ENCODE measurements at places on chromosomes 6 and 20. TPM values are rescaled to one million over a fixed set of nuclear protein-coding genes. Genes with fewer than 3 reads are reported as not detected.

LY6G6C gene
- total RNA-seq, result 376 TPM

HEY2 gene
- 3.0 TPM for total RNA-seq

CLPSL1 gene
- not detected for total RNA-seq

SLC22A23 gene
- total RNA-seq, result 59.8 TPM

TBX18 gene
- total RNA-seq, result 4.2 TPM

EMILIN3 gene
- total RNA-seq, result 5.0 TPM

BMP2 gene
- 28.8 TPM for total RNA-seq

DNA sequence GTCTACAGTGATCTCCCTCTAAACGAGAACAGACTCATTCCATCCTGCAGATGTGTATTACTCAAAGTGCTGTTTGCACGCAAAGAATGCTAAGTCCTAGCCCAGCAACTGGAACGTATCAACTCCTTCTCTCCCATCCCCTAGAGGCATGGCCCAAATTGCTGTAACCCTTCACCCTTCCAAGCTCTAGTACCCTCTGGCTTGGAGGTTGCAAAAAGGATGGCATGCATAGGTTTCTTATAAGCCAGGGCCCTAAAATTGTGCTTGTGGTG is 71.5 kb upstream of the TGM3 start:
- H3K27ac ChIP-seq, result no peak overlapping the region
- no peak overlapping the region for H3K4me3 ChIP-seq
- no peaks in the 10 kb centered on the region for H3K36me3 ChIP-seq
- no peaks in the 10 kb centered on the region for H3K4me1 ChIP-seq

- no peak overlapping the region for H3K4me3 ChIP-seq
- no peaks in the 10 kb centered on the region for H3K27me3 ChIP-seq
- H3K4me1 ChIP-seq, result peaks cover 20% of the 10 kb centered on the region
- DNase-seq, result no peak
Measured at GRCh38 chr6:1705183-1705582, 95.5 kb downstream of the FOXC1 start.

DNA sequence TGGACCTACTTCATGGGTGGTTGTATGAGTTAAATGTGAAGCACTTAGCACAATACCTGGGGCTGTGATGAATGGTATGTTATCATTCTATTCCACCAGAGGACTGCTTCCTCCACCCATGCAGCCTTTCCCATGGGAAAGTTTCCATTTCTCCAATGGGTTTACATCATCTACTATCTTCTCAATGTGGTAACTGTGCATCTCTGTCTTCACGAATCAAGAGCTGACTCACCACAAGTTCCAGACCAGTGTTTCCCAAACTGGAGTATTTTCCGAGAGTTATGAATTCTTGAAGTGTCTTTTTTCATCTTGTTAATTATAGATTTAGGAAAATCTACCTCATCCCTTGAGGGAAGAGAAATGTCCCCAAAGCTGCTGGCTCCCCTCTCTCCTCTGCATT is 182.8 kb downstream of the UNC5CL start:
- no peak overlapping the region for H3K4me3 ChIP-seq
- no peaks in the 10 kb centered on the region for H3K27me3 ChIP-seq
- H3K36me3 ChIP-seq, result no peaks in the 10 kb centered on the region
- no peaks in the 10 kb centered on the region for H3K4me1 ChIP-seq

- H3K27ac ChIP-seq, result no peak overlapping the region
- peaks cover 19% of the 10 kb centered on the region for H3K27me3 ChIP-seq
- H3K4me3 ChIP-seq, result peak overlapping the region; percentile 72
- no peaks in the 10 kb centered on the region for H3K36me3 ChIP-seq
Measured at GRCh38 chr6:154996016-154996590, 988 bp downstream of the TIAM2 start.

- H3K27ac ChIP-seq, result no peak overlapping the region
- no peak overlapping the region for H3K4me3 ChIP-seq
- H3K27me3 ChIP-seq, result no peaks in the 10 kb centered on the region
- H3K36me3 ChIP-seq, result peaks cover 66% of the 10 kb centered on the region
- DNase-seq, result no peak
Measured at GRCh38 chr20:419556-420165, 11.6 kb downstream of the RBCK1 start.

DNA sequence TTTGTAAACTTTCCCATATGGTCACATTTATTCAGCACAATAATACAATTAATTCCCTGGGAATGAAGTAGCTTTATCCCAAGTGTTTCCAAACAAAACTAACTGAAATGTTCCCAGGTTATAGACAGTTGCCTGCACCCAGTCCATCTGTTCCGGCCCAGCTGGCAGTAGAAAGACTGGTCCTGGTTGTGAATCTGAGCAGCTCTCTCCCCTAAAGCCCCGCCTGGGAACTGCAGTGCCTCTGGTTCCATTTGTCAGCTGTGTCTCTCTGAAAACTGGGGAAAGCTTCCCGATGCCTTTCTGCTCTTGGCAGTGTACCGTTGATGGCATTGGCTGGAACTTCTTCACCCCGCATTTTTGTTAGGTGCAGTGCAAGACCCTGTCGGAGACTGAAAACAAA is 8.7 kb downstream of the MTHFD1L start:
- no peaks in the 10 kb centered on the region for H3K27me3 ChIP-seq
- DNase-seq, result peak; percentile 38

- no peaks in the 10 kb centered on the region for H3K36me3 ChIP-seq
- DNase-seq, result no peak
- H3K4me3 ChIP-seq, result no peak overlapping the region
- no peaks in the 10 kb centered on the region for H3K27me3 ChIP-seq
Measured at GRCh38 chr20:59318201-59318790, 17.9 kb downstream of the EDN3 start.

DNA sequence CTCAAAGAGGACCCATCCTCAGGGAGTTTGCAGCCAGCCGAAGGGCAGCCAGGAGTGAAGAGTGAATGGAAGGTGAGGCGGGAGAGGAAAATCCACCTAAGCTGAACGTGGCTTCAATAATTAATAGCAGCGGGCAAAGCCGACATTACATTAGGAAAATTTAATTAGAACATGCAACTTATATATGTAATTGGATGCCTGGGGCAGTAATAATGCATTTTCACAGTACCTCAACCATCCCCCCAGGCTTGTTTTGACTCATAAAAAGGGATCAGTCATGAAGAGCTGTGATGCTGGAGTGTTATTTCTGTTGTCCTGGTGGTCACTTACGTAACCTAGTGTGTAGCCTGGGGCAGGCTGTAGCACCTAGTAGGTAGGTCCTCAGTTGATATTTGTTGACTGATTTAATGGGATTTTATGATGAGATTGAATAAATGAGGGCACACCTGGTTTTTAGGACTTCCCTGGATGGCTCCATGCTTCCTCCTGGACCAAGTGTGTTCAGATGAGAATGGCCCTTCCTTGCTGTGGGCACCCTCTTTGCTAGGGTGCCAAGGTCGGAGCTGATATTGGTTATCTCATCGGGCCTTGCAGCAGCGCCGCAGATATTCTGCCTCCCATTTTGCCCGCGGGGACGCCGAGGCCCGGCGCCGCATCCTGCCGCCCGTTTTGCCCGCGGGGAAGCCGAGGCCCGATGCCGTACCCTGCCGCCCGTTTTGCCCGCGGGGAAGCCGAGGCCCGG is 128.8 kb downstream of the CDH26 start:
- H3K4me1 ChIP-seq, result peaks cover 4% of the 10 kb centered on the region
- peak overlapping the region; percentile 25 for H3K4me3 ChIP-seq
- no peaks in the 10 kb centered on the region for H3K36me3 ChIP-seq
- H3K27ac ChIP-seq, result no peak overlapping the region
- peaks cover 26% of the 10 kb centered on the region for H3K27me3 ChIP-seq

DNA sequence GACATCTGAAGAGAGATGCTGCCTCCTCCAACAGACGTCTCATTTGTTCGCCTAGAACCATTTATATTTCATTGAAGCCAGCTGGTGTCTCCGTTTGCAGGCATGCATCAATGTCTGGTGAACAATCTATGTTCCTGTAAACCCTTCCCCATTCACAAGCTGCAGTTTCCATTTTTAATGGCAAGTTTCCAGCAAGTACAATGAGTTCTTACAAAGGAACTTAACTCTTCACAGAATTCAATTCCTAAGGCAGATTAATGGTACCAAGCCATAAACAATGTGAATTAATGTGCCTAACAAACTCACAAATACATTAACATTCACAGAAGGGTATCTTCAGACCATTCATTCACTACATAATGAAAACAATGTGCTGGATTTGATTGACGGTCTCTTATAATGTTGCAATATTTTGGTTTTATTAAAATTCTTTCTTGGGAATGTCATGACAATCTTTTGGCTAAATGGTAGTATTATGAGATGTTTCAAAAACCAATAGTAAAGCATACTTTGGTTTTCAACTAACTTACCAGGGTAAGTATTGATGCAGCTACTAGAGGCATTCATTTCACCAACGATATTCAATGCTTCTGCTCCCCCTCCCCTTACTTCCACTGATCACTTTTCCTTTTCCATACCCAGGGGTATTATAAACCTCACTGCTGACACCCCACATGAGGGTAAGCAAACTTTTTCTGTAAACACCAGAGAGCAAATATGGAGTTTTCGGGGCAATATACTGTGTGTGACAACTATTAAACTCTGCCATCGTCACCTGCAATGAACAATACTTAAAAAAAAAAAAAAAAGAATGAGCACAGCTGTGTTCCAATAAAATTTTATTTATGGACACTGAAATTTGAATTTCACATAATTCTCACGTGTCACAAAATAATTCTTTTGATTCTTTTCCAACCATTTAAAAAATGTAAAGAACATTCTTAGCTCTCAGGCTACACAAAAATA is 4.2 kb downstream of the AKIRIN2 start:
- H3K27ac ChIP-seq, result no peak overlapping the region
- peak overlapping the region; percentile 100 for H3K4me3 ChIP-seq
- no peaks in the 10 kb centered on the region for H3K36me3 ChIP-seq

DNA sequence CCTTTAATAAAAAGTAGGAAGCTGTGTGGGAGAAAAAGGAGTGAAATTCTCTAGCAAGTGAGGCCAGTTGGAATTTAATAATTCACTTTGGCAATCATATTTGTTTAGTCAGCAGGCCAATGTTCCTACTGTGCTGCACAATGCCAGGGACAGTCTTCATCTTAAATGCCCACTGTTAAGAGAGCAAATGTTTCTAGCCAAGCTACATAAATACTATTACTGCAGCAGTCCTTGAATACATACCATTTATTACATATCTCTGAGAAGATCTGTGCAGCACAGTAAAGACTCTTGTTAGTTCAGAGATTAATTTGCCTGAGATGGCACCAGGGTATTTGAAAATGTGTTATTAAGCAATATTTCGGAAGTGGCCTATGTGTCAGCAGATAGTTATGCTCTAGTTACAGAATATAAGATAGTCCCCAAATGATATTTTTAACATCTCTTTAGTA is 105.4 kb downstream of the OGFRL1 start:
- no peak for DNase-seq
- peak overlapping the region; percentile 51 for H3K27ac ChIP-seq
- no peak overlapping the region for H3K4me3 ChIP-seq
- H3K27me3 ChIP-seq, result no peaks in the 10 kb centered on the region
- no peaks in the 10 kb centered on the region for H3K36me3 ChIP-seq

DNA sequence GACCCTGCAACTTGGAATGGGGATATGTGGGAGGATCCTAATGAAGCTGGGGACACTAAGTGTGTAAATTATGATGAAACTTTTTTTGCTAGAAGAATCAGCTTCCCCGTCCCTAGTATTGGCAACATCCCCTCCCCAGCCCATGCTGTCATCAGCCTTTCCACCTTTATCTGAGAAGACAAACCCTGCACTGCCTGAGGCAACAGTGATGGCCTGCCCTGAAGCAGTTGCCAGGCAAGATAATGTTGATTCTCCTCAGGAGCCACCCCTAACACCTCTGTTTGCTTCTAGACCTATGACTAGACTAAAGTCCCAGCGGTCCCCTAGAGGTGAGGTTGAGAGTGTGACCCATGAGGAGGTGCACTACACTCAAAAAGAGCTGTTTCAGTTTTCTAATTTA is 27.1 kb downstream of the MICA start:
- no peaks in the 10 kb centered on the region for H3K27me3 ChIP-seq
- DNase-seq, result no peak
- H3K27ac ChIP-seq, result no peak overlapping the region
- H3K4me1 ChIP-seq, result no peaks in the 10 kb centered on the region

- H3K36me3 ChIP-seq, result no peaks in the 10 kb centered on the region
- H3K27ac ChIP-seq, result no peak overlapping the region
- peaks cover 17% of the 10 kb centered on the region for H3K4me1 ChIP-seq
Measured at GRCh38 chr20:62752181-62752670, 43.6 kb downstream of the NTSR1 start.

DNA sequence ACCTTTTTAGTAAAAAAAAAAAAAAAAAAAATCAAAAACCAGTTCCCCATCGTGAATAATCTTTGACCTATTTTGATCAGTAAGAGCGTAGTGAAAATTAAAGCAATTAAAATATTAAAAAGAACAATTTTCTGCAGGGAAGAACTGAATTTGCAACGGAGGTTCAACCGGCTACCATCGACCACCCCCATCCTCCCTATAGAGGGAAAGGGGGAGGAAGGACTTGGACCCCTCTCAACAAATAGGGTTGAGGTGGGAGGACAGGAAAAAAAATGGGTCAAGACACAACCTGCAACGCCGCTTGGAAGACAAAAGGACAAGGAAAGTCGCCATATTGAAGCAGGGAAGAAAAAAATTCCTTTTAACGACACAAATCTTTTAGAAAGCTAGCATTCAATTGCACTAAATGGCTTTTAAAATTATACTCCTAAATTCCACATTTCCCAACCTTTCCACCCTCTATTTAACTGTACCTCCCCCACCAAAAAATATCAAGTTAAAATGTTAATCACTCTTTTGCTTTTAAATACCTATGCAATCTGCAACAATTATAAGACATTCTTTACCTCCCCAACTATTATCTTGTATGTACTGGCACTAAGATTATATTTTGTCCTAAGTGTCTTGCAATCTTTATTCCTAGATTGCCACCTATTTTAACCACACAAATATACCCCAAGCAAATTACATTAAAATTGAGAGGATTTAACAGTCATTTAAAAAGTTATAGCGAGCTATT is 1.7 kb downstream of the PPP1R10 start:
- peak overlapping the region; percentile 98 for H3K27ac ChIP-seq
- H3K27me3 ChIP-seq, result no peaks in the 10 kb centered on the region
- H3K4me3 ChIP-seq, result peak overlapping the region; percentile 90
- peaks cover 20% of the 10 kb centered on the region for H3K36me3 ChIP-seq
- peaks cover 56% of the 10 kb centered on the region for H3K4me1 ChIP-seq
- DNase-seq, result no peak

DNA sequence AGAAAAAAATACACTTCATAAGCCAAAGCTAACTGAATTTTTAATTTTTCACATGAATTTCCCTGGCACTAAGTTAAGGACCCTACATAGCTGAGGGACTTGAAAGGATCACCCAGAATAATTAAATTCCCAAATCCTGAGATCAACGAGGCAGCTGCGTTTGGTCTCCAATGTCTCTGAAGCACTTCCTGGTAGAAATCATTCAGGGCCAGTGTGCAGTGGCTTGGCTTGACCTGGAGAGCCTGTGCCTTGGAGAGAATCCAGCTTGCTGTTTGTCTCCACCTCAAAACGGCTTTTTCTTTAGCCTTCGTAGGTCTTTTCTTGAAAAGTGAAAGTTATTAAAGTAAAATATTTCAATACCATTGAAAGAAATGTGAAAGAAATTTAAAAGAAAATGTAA is 92.4 kb downstream of the SMOC2 start:
- H3K27ac ChIP-seq, result no peak overlapping the region
- no peak overlapping the region for H3K4me3 ChIP-seq
- no peaks in the 10 kb centered on the region for H3K36me3 ChIP-seq
- DNase-seq, result no peak
- peaks cover 3% of the 10 kb centered on the region for H3K27me3 ChIP-seq
